ENCODE measurements at places on chromosomes 2 and 18. TPM values are rescaled to one million over a fixed set of nuclear protein-coding genes. Genes with fewer than 3 reads are reported as not detected.

Gene GKN2
- polyA plus RNA-seq: not detected

Gene FIGN
- 2.9 TPM for polyA plus RNA-seq

Gene CMPK2
- 3.1 TPM for polyA plus RNA-seq

DNA sequence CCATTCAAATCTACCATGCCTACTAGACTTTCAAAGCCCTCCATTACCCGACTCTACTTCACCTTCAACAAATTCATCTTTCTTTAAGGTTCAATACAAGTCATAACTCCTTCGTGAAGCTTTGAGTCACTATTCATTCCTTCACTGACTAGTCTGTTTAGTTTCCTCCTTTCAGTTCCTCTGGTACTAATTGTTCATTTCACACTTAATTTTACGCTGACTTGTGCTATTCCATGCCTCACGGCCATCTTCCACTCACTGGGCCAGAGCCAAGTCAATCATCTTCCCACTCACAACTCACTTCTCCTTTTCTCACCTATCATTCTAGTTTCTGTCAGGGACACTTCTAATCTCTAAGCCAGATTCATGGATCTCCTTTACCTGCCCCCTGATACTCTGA lies 136.2 kb downstream of the MTX2 start:
- no peak for DNase-seq

GRCh38 chr2:20453087-20453486 lies 6.2 kb downstream of the RHOB start:
- DNase-seq: no peak

DNA sequence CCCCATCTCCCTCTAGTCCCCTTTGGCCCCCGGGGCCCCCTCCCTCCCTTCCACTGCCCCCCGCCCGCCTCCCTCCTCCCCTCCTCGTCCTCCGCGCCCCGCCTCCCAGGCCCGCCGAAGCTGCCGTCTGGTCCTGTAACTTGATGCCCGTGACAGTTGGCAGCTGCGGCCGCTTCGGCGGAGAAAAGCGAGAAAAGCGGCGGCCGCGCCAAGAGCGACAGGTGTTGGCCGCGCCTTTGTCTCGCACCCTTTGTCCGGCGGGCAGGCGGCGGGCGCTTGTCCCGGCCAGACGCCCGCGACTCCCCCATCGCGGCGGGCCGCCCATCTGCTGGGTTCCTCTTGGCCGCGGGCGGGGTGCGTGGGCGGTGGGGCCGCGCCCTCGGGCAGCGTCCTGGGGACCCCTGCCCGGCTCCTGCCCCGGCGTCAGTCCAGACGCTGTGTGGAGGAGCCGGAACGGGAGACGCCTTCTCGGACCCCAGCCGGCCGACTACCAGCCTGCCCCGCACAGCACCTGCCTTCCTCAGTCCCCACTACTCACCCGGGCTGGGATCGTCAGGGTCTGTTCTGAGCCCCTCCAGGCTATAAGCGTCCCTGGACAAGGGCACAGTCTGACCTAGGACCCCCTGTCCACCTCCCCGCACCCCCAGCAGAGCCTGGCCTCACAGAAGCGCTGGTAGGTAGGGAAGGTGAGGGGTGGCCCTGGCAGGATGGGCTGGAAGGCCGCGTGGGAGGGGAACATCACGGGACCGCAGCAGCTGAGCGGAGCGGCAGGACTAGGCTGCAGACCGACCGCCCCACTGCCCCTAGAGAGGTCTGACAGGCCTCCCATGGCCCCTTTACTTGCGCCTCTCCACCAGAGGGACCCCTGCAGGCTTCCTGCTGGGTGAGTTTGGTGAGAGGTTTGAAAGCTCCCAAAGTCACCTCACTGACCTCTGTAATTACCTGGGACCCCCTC lies 1.2 kb upstream of the HES6 start:
- no peak for DNase-seq

GRCh38 chr18:5095239-5095638 lies 101.8 kb downstream of the AKAIN1 start:
- no peak for DNase-seq

DNA sequence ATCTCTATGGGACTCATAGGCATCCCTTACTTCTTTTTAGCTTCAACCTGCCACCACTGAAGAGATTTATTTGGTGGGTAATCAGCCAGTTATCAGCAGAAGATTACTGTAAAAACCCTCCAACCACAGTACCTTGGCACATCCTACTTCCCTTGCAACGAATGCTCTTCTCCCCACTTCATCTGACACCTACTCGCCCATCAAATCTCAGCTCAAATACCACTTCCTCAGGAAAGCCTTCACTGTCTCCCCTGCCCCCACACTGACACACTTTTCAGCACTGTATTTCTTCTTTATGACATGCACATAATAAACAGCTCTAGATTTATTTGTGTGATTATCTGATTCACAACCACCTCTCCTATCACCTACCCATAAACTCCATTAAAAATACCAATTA lies 3.1 kb downstream of the KDSR start:
- DNase-seq: no peak
